ENCODE measurements at places on chromosomes 5 and 9.

DNA sequence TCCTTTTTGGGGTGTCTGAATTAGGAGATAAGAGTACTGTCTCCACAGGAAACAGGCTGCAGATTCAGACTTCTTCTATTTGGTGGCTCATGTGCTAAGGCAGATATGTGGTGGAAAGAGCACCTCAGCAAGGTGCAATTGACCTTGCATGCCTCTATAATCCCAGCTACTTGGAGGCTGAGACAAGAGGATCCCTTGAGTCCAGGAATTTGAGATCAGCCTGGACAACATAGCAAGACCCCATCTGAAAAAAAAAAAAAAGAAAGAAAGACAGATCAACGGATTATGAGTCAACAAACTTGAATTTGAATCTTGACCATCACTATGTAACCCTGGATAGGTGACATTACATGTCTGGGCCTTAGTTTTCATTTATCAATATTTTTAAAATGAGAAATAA is 44.4 kb downstream of the RFK start:
- DNase-seq, result no peak

- no peak for DNase-seq
These were observed 555.8 kb upstream of the CDH9 start for GRCh38 chr5:27594141-27594540.

DNA sequence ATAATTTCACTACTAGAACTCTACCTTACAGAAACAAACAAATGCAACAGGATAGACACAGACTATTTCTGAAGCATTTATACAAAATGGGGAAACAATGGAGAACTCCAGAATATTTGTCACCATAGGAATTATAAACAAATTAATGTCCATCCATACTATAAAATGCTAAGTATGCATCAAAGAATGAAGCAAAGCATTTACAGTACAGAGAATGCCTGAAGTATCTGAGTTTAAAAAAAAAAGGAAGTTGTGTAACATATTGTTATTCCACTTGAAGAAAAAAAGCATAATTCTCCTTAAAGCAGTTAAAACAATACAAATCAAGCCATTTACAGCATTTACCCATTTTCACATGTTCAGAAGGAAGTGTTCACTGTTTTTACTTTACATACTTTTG is 53.0 kb downstream of the DROSHA start:
- DNase-seq, result peak; percentile 0

- DNase-seq, result no peak
These were observed 59.8 kb upstream of the ABCA1 start for GRCh38 chr9:104987743-104988142.

DNA sequence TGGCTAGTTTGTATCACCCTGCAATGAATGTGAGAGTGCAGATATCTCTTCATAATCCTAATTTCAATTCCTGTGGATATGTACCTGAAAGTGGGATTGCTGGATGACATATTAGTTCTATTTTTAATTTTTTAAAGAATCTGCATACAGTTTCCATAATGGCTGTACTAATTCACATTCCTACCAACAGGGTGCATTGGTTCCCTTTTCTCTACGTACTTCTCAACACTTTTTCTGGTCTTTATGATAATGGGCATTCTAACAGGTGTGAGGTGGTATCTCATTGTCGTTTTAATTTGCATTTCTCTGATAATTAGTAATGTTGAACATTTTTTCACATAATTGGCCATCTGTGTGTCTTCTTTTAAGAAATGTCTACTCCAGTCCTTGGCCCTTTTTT is 927.5 kb downstream of the DTWD2 start:
- DNase-seq, result no peak

DNA sequence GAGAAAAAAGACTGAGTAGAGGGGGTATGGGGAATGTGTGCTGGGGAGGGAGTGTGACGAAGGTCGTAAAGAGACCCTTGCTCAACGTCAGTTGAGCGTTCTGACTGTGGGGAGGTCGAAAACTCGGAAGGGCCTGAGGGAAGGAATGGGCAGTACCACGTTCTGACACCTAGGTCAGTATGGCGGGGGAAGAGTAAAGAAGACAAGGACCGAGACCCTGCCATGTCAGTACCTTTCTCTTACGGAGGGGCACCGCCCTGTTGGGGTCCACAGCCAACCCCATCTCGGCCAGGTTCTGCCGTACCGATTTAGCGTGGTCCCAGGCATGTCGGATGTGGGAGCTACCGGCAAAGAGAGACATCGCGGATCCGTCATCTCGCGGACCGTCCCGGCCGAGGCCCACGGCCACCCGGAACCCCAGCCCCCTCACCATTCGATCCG is 375 bp downstream of the NOP16 start:
- DNase-seq, result peak; percentile 9

DNA sequence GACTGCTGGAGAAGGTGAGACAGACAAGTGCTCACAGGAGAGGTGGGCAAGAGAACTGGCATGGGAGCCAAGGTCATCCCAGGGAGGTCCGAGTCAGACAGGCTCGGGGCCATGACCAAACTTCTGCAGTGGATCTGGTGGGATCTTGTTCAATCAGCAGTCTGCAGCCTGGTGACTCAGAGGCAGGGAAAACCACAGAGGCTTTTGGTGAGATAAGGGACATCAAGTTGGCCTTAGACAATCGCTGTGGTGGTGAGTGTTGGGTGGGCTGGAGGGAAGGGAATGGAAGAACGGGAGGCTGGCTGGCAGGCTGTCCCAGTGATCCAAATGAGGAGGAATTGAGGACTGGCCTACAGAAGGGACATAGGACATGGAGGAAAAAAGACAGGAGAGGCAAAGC is 123.8 kb downstream of the TMEM174 start:
- no peak for DNase-seq

DNA sequence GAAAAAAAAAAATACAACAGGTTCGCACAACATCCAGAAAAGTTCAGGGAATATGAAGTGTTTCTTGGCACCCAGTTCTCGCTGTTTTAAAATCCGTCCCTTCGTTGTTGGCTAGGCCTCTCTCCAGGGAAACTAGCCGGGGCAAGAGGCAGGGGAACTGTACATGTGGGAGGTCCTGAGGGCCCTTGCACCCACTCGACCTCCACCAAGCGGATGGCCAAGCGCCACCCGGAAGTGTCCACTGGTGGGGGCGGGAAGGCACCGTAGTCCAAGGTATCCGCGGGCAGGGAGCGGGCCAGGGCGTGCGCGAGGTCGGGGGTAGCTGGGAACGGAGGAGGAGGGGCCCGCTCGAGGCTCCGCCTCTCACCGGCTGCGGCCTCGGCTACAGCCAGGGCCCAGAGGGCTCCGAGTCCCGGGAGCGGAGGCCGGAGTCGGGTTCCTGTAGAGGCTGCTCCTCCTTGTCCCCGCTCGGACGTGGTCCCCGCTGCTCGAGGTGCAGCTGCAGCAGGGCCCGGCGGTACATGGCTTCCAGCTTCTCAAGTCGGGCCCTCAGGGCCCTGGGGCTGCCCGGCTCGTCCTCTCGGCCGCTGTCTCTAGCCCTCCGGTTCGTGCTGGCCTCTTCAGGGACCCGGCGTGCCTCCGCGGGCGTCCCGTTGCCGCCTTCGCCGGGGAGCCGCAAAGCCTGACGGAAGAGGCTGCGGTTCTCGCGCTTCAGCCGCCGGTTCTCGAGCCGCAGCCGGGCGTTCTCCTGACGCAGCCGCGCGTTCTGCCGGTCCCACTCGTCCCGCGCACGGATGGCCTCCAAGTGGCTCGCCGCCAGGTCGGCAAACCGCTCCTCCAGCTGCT is 720 bp downstream of the TUSC1 start:
- peak; percentile 29 for DNase-seq

GRCh38 chr9:18707489-18708205 is 233.7 kb downstream of the ADAMTSL1 start:
- DNase-seq, result no peak

DNA sequence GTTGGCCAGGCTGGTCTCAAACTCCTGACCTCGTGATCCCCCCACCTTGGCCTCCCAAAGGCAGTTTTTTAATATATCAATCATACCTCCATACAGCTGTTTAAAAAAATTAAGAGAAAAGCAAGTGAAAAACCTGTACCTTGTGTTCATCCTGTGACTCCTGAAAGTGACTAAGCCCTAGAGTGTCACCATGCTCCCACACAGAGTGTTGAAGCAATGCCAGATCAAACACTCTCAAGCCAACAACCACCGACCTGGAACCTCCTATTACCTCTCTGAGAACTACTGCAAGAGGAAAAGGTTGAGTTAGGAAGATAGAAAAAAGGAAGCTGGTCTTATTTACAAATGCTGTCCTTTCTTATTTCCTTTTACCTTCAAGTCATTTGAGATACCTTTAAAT is 123.5 kb downstream of the RASEF start:
- no peak for DNase-seq

DNA sequence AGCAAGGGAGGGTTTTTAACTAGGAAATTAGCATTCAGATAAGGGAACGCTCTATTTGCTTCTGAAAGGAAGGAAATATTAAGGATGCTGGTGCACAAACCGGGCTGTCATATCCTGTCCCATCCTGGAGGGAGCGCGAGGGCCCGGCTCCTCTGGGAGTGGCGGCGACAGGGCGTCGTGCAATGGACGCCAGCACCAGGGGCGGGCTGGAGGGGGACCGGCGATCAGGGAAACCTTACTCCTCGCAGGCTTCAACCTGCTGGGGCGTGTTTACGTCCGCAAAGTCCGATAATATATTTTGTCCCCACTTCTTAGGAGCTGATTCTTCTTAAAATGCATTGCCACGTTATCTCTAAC is 197.1 kb upstream of the TBCA start:
- DNase-seq, result no peak

- no peak for DNase-seq
These were observed 198.7 kb downstream of the HSPA4 start for GRCh38 chr5:133250527-133250926.

DNA sequence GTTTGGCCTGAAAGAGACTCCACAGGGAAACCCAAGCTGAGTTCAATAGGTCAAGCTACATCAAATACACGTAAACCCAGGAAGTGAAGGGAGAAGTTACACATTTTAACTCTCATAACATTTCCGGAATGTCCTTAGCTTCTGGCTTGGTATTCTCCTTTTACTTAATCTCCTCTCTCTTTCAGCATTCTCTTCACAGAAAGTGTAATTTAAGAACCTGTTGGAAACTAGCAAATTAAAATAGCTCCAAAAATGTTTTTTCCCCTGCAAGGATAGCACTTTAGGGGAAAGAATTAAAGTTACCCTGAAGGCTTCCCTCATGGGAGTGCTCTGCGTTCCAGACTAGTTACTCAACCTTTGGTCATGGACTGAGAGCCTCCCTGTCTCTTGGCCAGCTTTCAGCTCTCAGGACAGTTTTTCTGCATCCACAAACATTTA is 292.7 kb upstream of the TARS1 start:
- no peak for DNase-seq

- DNase-seq, result peak; percentile 87
These were observed 8.5 kb upstream of the ANGPTL2 start for GRCh38 chr9:127130661-127131538.

- no peak for DNase-seq
These were observed 38.3 kb upstream of the SMU1 start for GRCh38 chr9:33114746-33115145.

DNA sequence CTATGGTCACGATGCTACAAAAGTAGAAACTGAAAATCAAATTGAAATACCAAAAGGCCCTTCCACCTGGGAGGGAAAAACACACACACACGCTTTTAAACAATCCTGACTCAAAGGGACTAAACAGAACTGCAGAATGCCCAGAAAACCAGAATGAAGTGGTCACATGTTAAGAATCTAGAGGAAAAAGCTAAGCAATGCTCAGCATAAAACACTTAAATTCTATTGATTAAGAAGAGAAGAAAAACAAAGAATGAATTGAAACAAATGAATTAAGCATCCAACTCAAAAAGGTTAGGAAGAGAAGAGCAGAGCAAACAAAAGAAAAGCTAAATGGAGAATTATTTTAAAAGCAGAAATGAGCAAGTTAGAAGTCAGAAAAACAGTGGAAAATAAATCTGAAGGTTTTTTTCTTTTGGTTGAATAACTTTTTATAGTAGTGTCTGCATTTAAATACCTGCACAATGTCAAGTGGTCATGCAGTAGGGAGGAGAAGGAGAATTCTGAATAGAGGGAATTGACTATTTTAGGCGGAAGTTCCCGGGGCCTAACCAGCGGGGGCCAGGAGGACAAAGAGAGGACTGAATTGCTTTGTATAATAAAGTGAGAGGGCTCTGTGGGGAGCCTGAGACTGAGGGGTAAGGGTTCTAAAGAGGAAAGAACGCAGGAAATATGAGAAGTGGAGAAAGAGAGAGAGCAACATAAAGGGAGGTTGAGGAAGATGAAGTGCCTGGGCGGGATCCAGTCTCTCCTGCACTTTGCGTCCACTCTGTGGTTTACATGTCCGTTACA is 146.8 kb downstream of the ATPSCKMT start:
- no peak for DNase-seq

GRCh38 chr5:169095410-169095960 is 205.5 kb downstream of the SLIT3 start:
- no peak for DNase-seq

DNA sequence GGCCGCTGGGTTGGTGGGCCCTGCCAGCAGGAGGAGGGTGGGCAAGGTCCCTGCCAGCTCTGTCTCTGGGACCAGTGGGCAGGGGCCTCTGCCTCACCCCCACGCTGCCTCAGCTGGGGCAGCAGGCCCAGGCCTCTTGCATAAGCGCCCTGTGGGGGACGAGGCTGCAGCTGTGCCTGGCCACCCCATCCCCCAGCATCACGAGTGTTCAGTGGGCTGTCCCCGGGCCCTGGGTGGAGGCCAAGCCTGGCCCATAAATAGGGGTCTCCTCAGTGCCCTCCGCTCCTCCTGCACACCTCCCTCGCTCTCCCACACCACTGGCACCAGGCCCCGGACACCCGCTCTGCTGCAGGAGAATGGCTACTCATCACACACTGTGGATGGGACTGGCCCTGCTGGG is at the start of gene PTGDS:
PTGDS (plus strand) TSS at position 282 of the 400 bp plus-strand sequence; CDS start at position 357, 75 bp downstream.
- no peak for DNase-seq

- no peak for DNase-seq
These were observed 23.6 kb upstream of the ELL2 start for GRCh38 chr5:95985249-95985648.

GRCh38 chr9:70861376-70861775 is 260.0 kb downstream of the TRPM3 start:
- no peak for DNase-seq

- DNase-seq, result no peak
These were observed 28.4 kb downstream of the SYK start for GRCh38 chr9:90830051-90830450.

GRCh38 chr5:132251220-132251725 is 6.2 kb upstream of the PDLIM4 start:
- no peak for DNase-seq

DNA sequence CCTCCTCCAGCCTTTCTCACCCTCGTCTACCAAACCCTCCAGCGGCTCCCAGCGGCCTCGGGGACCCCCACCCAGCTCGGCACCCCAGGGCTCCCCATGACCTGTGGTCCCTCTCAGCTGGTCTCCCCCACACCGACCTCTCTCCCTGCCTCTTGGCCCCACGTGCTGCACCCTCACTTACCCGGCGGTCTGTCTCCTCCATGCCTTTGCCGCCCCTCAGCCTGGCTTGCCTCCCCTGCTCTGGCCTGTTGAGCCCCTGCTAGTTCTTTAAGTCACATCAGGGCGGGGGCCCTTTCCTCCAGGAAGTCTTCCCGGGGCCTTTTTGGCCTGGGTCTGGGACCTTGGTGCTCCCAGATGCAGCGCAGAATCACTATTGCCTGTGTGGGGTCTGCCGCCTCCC is 81.5 kb downstream of the LMX1B start:
- DNase-seq, result no peak

All from inflammatory macrophage treated with lipopolysaccharide for 1 hour (primary cell).